A673 (cell line): ENCODE measurements at places on chromosomes 3 and 15.
A peak's percentile ranks its signal among the peaks of the same experiment; 100 is the strongest.

GRCh38 chr15:32733281-32733680 is 15.5 kb downstream of the GREM1 start:
- no peak for DNase-seq

DNA sequence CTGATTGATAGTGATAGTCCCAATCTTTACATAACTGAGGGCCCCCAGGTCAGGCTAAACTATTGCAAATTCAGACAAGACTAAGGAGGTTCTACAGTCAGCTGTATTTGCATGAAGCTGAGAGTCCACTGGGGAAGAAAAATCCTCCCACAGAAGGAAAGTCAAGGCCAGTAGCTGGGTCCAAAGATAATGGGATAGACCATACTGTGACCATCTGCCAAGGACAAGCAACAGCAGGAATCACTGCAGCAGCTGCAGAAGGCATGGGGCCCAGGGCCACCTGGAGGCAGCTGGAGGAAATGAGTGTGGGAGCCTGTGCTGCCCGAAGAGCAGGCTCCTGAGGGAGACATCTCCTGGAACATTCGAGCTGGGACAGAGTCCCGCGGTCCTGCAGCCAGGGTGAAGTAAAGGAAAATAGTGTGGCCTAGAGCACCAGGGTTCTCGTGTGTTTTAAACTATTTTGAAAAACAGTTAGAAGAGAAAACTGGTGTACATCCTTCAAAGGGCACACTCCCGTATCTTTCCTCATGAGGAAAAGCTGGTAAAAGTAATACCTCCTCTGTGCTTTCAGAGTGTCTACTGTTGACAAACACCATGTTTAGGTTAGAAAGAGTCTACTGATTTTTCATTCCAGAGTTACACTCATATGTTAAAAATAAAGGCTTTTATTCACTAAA is 13.2 kb upstream of the TMEM212 start:
- DNase-seq: peak; percentile 81

- DNase-seq: no peak
Observed at GRCh38 chr3:34727700-34728099, 911.6 kb upstream of the ARPP21 start.

DNA sequence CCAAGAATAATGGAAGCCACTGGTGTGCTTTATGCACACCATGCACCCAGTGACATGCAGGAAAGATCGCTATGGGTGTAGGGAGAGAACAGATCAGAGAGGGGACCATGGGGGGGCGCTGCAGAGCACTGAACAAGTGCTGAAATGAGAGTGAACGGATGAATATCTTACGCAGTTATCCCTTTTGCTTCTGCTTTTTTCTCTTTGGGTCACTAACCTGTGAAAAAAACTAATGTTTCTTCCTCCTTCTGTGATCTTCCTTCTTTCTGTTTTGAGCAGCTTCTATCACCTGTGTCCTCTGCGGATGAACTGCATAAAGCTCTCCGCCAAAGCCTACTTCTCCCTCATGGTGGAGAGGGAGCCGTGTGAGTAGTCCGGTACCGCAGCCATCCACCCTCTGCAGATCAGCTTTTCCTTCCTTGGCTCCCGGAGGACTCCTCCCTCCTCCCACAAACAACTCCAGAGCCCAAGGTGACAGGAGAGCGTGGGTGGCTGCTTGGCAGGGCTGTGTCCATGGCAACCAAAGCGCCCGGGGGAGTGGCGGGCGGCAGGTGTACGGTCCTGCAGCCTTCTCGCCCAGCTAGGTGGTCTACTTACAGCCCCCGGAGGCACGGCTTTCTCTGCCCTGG is 106.2 kb downstream of the DGKG start:
- peak; percentile 28 for DNase-seq

DNA sequence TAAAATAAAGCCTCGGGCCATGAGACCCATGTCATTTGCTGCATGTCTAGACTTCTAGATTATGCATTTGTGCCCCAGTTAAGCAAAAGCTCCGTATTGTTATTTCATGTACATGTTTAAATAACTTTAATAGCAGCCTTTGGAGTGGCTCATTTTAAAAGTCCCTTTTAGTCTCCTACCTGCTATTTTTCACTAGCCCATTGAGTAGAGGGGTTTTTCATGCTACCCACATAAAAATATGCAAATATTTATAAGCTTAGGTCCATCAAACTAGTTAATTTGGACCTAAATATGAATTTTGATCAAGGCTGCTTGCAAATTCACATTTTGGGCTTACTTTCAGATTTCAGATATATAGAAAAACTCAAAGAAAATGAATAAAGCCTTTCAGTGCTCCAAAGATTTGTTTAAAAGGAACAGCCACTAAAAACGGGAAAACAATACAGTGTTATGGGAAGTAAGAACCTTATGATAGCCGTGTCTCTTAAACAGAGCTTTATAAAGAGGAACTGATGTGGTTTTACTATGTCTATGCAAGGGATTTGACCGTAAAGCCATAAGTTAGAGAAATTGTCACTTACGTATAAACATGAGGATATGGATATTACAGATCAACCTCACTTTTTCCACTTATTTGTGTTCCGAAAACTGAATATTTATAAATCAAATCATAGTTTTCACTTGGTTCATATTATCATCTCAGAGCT is 30.0 kb downstream of the FILIP1L start:
- DNase-seq: no peak

- DNase-seq: no peak
Observed at GRCh38 chr3:70554170-70554569, 241.7 kb upstream of the MDFIC2 start.

DNA sequence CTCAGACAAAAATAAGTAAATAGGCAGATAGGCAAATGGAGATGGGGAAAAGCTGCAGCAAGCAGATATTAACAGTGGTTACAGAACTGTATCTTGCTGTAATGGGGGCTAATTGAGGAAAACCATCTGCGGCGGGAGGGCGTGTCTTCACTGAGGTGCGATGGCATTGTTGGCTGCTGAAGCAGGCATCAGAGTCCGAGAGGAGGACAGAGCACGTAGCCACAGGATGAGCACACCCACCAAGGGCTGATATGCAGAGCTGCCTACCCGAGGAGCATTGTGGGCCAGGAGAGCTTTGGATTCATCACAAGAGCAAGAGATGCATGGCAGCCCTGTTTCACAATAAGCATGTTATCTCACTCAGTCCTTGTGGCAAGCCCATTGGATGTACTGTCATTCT is 30.4 kb downstream of the CHRNA7 start:
- no peak for DNase-seq

DNA sequence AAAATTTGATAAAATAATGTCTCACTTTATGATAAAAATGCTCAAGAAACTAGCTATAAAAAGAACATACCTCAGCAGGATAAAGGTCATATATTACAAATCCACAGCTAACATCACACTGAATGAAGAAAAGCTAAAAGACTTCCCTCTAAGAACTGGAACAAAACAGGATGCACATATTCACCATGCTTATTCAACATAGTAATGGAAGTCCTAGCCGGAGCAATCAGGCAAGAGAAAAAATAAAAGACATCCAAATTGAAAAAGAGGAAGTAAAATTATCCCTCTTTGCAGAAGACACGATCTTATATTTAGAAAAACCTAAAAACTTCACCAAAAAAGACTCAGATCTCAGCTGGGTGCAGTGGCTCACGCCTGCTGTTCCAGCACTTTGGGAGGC is 34.0 kb downstream of the SENP7 start:
- no peak for DNase-seq

- DNase-seq: no peak
Observed at GRCh38 chr15:59996298-59997041, 7.6 kb upstream of the FOXB1 start.

- DNase-seq: no peak
Observed at GRCh38 chr15:39495871-39496840, 84.7 kb upstream of the THBS1 start.

DNA sequence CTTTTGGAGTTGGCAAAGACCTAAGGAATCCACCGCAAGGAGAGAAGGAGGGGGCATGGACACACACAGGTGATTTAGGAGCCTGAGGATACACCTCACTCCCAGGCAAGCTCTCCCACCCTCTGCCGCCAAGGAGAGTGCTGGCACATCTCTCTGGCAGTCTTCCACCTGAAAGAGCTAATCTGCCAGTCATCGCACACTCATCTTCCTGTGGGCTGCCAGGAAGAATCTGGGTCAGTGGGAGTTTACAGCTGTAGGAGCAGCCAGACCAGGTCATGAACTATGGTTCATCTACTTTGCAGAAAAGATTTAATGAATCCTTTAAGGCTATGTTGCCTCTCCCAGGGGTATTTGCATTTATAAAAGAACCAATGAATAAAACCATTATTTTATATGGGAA is 170.6 kb upstream of the TSC22D2 start:
- no peak for DNase-seq

DNA sequence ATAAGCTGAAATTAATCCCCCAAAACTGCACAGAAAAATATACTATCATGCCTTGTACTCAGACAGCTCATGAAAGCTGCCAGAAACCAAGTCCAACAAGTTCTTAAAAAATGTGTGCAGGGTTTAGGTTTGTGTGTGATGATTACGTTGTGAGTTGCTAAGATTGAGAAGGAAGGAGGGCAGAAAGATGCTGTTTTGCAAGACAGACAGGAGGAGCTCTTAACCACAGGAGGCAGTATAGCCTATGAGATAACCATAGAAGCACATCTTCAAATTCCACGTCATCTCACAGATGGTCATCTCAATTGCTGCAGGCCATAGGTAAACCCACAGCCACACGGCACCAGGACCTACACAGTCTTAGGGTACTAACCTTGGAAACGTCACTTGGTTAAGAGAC is 191.9 kb downstream of the STT3B start:
- DNase-seq: peak; percentile 15

DNA sequence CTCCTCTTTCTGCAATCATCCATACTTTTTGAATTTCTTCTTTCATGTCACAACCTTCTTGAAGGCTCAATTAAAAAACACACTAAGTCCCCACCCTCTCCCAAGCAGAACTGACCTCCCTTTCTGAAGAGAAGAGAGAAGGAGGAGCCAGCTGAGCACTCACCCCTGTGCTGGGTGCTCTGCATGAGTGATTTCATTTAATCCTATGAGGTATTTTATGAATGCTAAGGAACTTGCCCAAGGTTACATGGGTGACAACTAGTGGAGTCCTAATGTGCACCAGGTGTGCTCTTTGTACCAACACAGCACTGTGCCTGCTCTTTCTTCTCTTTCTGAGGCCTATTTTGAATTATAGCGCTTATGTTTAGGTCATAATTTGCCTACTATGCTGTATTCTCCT is 135.6 kb downstream of the DUT start:
- DNase-seq: peak; percentile 29

- no peak for DNase-seq
Observed at GRCh38 chr3:132236701-132237651, 80.2 kb upstream of the ACP3 start.

DNA sequence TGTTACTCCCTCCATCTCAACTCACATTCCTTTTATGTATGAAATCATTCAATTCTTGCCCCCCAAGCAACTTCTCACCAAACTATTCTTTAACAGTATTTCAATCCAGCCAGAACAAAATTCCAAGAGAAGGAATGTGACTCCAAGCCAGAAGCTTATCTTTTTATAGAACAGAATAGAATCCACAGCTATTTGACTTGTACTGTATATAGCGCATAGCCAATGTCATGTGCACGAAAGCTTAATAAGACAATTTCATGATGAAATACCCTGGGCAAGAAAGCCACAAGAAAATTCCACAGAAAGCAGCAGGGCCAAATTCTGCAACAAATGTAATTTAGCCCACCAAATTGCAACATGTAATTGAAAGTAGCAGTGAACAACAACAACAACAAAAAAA is 127.6 kb upstream of the UBE2E2 start:
- DNase-seq: no peak

DNA sequence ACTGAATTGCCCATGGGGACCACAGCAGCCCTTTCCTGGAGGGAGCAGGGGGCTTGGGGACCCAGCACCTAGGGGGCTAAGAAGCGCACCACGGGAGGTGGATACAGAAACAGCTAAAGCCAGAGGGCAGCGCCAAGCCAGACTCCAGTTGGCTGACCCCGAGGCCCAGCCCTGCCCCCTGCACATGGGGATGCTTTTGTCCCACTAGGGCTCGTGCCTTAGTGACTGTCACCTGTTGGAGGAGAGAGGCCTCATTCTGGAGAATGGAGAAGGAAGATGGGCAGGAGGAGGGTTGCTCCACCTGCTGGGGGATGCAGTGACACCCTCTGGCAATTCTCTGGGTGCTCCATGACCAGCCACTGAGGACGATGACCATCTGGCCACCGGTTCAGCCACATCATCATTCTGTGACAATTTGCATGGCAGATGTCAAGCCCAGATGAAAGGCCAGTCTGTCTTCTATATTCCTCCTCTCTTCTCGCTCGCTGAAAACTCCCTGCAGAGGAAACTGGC is 167.8 kb upstream of the TLE3 start:
- DNase-seq: no peak

DNA sequence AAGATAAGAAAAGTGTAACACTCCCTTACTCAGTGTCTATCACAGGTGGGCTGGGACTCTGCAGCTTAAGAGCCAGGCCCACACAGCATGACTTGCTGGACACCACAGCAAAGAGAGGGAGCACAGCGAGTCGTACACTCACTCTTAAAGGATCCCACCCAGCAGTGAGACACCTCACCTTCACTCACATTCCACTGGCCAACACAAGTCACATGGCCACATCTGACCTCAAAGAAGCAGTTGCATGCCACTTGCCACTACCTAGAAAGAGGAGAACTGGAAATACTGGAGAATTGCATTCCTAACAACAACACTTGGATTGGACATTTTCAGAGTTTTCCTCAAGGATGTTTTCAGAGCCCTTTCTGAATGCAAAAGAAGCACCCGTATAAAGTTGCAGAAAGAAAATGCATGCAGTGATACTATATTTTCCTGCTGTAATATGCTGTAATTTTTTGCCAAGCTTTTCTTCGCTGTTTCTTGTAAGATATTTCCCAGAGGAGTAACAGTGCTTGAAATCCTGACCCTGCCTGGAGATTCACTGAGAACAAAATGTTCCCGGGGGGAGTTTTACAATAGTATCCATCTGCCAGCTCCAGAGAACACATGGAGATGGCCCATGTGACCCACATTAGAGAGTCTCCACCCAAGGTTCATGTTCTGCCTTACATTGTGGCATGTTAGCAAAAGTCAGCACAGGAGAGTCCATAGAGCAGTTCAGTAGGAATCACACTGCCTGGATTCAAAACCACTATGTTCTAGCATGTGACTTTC is 42.2 kb downstream of the TRIM42 start:
- no peak for DNase-seq

GRCh38 chr3:123778991-123779622 is 105.0 kb downstream of the MYLK start:
- no peak for DNase-seq

- no peak for DNase-seq
Observed at GRCh38 chr15:85706779-85707518, 87.8 kb downstream of the KLHL25 start.
